Stimulated activated CD4-positive, alpha-beta T cell treated with anti-CD3 and anti-CD28 coated beads, Interleukin-2, amount 100 ng/mL, for 48 hours (primary cell): ENCODE measurements at places on chromosomes 1 and 21.

- peak; percentile 43 for DNase-seq
Observed at GRCh38 chr1:184222652-184223052, 164.2 kb upstream of the C1orf21 start.

GRCh38 chr1:39751595-39751994 lies 12.9 kb downstream of the PPIE start:
- DNase-seq = no peak

- no peak for DNase-seq
Observed at GRCh38 chr1:79663916-79664315, 657.4 kb upstream of the ADGRL4 start.

GRCh38 chr1:187516874-187517273 lies 688.1 kb downstream of the PLA2G4A start:
- no peak for DNase-seq

DNA sequence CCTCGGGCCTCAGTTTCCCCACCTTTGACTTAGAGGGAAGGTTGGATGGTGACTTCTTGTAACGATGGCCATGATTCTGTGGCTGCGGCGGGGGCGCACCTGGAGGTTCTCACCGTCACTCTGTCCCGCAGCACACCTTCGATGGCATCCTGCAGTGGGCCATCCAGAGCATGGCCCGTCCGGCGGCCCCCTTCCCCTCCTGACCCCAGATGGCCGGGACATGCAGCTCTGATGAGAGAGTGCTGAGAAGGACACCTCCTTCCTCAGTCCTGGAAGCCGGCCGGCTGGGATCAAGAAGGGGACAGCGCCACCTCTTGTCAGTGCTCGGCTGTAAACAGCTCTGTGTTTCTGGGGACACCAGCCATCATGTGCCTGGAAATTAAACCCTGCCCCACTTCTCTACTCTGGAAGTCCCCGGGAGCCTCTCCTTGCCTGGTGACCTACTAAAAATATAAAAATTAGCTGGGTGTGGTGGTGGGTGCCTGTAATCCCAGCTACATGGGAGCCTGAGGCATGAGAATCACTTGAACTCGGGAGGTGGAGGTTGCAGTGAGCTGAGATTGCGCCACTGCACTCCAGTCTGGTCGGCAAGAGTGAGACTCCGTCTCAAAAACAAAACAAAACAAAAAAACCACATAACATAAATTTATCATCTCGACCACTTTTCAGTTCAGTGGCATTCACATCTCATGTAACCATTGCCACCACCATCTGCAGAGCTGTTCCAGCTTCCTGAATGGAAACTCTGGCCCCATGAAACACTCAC lies 2.1 kb upstream of the PFKL start:
- DNase-seq = peak; percentile 76

- peak; percentile 21 for DNase-seq
Observed at GRCh38 chr1:51303751-51304251, 26.6 kb downstream of the TTC39A start.

- no peak for DNase-seq
Observed at GRCh38 chr21:42430521-42430920, 26.8 kb downstream of the UBASH3A start.

GRCh38 chr1:119713039-119713748 lies 1.5 kb downstream of the PHGDH start:
- DNase-seq = no peak

DNA sequence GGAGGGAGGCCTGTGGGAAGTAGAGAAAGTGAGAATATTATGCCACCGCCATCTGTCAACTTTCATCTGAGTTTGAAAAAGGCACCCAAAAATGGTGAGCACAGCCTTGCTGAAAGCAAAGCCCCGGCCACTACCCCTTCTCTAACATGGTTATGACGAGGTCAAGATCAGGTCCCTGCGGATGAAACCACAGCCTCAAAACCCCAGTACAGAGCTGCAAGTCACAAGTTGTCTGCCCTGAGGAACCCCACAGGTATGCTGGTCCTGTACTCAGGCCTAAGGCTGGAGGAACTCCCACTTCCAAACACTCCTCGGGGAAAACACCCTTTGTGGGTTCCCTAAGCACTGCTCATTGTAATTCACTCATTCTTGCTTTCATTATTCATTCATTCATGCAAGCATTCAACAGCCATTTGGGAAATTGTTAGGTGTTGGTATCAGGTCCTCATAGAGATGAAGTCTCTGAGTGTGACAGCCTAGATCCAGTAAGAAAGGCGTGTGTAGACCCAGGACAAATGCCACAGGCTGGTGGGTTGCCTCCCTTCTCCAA lies 216.6 kb upstream of the EDN2 start:
- DNase-seq = no peak

GRCh38 chr1:60956520-60956919 lies 125.8 kb upstream of the NFIA start:
- DNase-seq = no peak

DNA sequence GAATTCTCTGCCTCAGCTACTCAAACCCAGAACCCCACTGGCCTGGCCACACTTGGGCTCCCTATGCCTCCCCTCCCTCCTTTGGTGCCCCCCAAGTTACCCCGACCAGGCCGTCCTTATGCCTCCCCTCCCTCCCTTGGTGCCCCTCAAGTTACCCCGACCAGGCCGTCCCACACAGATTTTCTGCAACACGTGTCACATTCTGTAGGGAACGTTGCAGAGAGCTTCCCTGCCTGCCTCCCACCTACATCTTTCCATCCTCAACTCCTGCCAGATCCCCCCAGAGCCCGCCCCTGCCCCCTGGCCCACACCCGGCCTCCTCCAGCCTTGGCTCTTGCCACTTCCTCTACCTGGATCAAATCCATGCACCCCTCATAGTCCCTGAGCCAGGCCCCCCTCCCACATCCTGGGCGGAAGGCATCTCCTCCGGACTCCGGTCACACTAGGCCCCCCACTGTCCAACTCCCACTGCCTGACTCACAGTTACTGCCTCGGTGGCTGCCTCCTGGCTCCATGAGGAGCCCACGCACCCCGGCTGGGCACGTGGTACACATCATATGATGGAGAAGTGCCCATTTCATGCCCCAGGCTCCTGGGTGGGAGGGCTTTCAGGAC lies 41.2 kb downstream of the KCNAB2 start:
- DNase-seq = no peak

DNA sequence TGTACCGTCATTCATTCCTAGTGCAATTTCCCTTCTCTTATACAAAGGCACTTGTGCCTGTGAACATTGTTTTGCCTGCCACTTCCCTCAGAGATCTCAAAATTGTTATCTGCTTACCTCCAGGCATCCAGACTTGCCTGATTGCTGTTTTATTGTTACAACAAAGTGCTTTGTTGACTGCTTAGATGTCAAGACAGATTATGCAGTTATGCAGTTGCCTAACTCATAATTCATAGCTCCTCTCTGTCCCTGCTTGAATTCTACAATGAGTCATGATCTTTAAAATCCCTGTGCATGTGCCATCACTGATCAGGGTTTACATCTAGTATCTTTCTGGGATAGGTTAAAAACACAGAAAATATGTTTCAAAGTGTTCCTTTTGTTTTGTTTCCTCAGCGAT lies 24.5 kb downstream of the CXADR start:
- DNase-seq = no peak

DNA sequence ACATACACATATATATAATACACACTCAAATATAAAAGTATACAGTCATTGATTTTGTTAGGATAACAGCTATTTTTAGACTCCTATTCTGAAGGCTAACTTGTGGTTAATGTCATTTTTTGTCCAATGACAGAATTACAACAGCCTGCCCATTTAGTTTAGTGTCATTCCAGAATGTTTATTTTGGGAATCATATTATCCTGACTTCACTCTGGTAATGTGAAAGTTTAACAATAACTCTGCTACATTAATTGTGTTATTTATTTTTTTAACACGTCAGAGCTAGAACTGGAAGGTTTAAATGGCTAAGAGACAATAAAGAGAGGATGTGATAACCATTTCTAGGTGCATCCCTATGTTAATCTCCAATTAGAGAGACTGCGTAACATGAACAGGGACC lies 648.1 kb downstream of the USP25 start:
- no peak for DNase-seq

- DNase-seq = peak; percentile 45
Observed at GRCh38 chr1:198620951-198621824, 17.7 kb upstream of the PTPRC start.

- no peak for DNase-seq
Observed at GRCh38 chr1:62823556-62823955, 39.6 kb downstream of the ATG4C start.

GRCh38 chr1:81470275-81470674 lies 330.5 kb upstream of the ADGRL2 start:
- DNase-seq = no peak

DNA sequence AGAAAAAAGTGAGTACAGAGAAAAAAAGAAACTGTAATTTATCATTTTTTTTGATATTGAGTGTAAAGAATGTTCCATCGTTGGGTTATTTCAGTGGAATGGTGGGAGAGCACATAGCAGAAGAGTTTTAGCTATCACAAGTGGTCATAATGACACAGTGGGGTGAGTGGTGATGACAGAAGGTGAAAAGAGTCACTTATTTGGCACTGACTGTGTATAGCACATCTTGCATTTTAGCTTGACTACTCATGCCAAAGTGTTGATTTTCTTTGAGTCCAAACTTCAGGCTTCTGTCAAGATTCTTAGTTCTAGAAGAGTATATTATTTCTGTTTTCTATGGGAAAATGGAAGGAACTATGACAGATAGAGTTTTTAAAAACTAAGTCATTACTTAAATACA lies 261.2 kb downstream of the GRIK1 start:
- DNase-seq = no peak

- DNase-seq = no peak
Observed at GRCh38 chr1:231241750-231242149, 738 bp downstream of the GNPAT start.

- DNase-seq = no peak
Observed at GRCh38 chr1:37685722-37686121, 6.6 kb upstream of the CDCA8 start.

DNA sequence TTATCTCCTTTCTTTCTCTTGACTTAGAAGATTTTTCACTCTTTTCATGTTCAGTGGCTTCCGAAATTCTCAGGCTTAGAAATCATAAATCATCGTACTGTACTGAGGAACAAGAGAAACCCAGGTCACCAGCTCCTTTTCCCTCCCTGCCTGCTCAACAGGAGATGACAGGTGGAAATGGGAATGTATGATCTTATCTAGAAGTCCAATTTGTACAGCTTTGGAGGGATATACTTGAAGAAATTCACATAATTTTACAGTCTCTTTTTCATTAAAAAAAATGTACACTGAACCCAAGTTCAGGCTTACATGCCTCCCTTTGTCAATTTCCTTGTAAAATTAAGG lies 11.7 kb downstream of the EVA1C start:
- no peak for DNase-seq

- DNase-seq = no peak
Observed at GRCh38 chr1:15429701-15430149, 8.5 kb upstream of the CTRC start.

- DNase-seq = no peak
Observed at GRCh38 chr1:11913291-11913690, 12.9 kb downstream of the KIAA2013 start.

- peak; percentile 37 for DNase-seq
Observed at GRCh38 chr1:33086384-33086850, 5.5 kb downstream of the AZIN2 start.

GRCh38 chr1:220769205-220769604 lies 17.5 kb upstream of the MTARC1 start:
- no peak for DNase-seq

GRCh38 chr1:53043271-53043670 lies 18.7 kb upstream of the PODN start:
- DNase-seq = no peak

DNA sequence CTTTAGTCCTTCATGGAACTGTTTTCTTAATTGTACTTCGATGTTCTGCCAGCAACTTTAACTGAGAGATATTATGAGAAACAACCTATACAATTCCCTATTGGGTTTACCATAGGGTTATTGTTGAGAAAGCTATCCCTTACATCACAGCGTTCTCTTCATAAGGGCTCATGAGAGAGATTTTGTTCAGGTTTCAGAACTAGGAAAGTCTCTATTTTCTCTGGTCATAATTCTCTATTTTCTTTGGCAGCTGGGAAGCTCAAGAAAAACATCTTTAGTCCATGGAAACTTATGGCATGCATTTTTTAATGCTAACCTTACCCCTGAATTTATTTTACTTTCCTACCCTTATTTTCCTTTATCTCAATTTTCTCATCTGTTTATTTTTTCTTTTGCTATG lies 38.2 kb downstream of the NMNAT2 start:
- DNase-seq = no peak

DNA sequence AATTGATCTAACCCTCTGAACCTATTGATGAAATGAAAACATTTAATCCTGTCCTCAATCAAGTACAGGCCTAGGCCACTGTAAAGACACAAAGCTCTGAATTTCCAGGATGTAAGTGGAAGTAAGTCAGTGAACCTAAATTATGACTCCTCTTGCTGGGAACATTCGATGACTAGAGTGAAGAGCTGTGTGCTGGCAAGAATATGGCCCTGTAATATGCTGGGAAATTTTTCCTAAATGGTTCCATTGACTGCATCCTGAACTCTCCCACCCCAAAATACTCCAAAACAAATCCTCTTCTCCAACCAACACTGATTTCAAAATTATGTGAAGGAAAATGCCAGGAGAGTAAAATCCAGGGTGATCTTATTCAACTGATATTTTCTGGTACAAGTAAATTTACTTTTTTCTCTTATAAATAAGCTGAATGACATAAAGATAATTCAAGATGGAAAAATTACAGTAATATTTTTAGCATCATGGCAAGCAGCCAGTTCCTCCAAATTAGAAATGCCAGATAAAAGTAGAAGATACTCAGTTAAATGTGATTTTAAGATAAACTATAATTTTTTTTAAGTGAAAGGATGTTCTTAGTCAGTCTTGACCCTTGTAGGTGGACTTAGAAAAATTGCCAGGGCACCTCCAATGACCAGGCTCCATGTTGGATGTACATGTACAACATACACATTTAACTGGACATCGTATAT lies 269.4 kb downstream of the PTGER3 start:
- DNase-seq = no peak

- DNase-seq = no peak
Observed at GRCh38 chr1:39043513-39043912, 17.4 kb downstream of the NDUFS5 start.
